Aortic smooth muscle cell (primary cell): ENCODE measurements at places on chromosomes 3 and 15. TPM values are rescaled to one million over a fixed set of nuclear protein-coding genes. Genes with fewer than 3 reads are reported as not detected.

The DAZL gene
- not detected in 2 replicates for total RNA-seq

The HHLA2 gene
- not detected in 2 replicates for total RNA-seq

The CPNE4 gene
- total RNA-seq: not detected in 2 replicates

The STRIT1 gene
- not detected in 2 replicates for total RNA-seq

The PLCH1 gene
- total RNA-seq: 0.06 and 0.13 TPM in 2 replicates

The VEPH1 gene
- total RNA-seq: 43.6 and 62.6 TPM in 2 replicates

The FOXB1 gene
- total RNA-seq: not detected in 2 replicates

The TGM4 gene
- total RNA-seq: 0.13 TPM in 1 of 2 replicates, not detected in the other

The CFAP44 gene
- 2.6 and 4.4 TPM in 2 replicates for total RNA-seq

The PIF1 gene
- 7.5 and 8.1 TPM in 2 replicates for total RNA-seq

The SV2B gene
- total RNA-seq: 0.13 TPM in 1 of 2 replicates, not detected in the other

The ITIH1 gene
- total RNA-seq: 0.40 and 0.56 TPM in 2 replicates

The C3orf85 gene
- not detected in 2 replicates for total RNA-seq

The PRICKLE2 gene
- 20.2 and 21.8 TPM in 2 replicates for total RNA-seq

The LRRC49 gene
- 25.1 and 28.1 TPM in 2 replicates for total RNA-seq

The ATP10A gene
- 2.8 and 4.9 TPM in 2 replicates for total RNA-seq

The SIDT1 gene
- not detected in 2 replicates for total RNA-seq

The MESP1 gene
- total RNA-seq: 0.37 and 0.53 TPM in 2 replicates

The CD200R1 gene
- total RNA-seq: 0.06 TPM in 1 of 2 replicates, not detected in the other

The SATB1 gene
- 32.4 and 32.6 TPM in 2 replicates for total RNA-seq

The LRRIQ4 gene
- 0.06 TPM in 1 of 2 replicates, not detected in the other for total RNA-seq

The FGF12 gene
- total RNA-seq: 0.12 and 0.13 TPM in 2 replicates

The OR4F15 gene
- not detected in 2 replicates for total RNA-seq

The SLC24A5 gene
- not detected in 2 replicates for total RNA-seq

The GABRG3 gene
- not detected in 2 replicates for total RNA-seq

The GABRA5 gene
- not detected in 2 replicates for total RNA-seq

The IL5RA gene
- not detected in 2 replicates for total RNA-seq

The GP9 gene
- not detected in 2 replicates for total RNA-seq

The MAP2K5 gene
- 3.6 and 6.9 TPM in 2 replicates for total RNA-seq

The ACAN gene
- 5.0 and 21.0 TPM in 2 replicates for total RNA-seq

The EBLN2 gene
- total RNA-seq: 3.5 and 3.6 TPM in 2 replicates

The TJP1 gene
- 44.9 and 57.4 TPM in 2 replicates for total RNA-seq

The C3orf22 gene
- not detected in 2 replicates for total RNA-seq

The SMCO1 gene
- total RNA-seq: not detected in 2 replicates

The PLCL2 gene
- total RNA-seq: 5.8 and 8.1 TPM in 2 replicates

The ANKUB1 gene
- total RNA-seq: not detected in 2 replicates

The CDCP1 gene
- total RNA-seq: 7.7 and 10.2 TPM in 2 replicates

The SPESP1 gene
- total RNA-seq: 2.4 and 4.7 TPM in 2 replicates
